T-helper 17 cell (primary cell): ENCODE measurements at places on chromosomes 7 and 10. TPM values are rescaled to one million over a fixed set of nuclear protein-coding genes. Genes with fewer than 3 reads are reported as not detected.

DNA sequence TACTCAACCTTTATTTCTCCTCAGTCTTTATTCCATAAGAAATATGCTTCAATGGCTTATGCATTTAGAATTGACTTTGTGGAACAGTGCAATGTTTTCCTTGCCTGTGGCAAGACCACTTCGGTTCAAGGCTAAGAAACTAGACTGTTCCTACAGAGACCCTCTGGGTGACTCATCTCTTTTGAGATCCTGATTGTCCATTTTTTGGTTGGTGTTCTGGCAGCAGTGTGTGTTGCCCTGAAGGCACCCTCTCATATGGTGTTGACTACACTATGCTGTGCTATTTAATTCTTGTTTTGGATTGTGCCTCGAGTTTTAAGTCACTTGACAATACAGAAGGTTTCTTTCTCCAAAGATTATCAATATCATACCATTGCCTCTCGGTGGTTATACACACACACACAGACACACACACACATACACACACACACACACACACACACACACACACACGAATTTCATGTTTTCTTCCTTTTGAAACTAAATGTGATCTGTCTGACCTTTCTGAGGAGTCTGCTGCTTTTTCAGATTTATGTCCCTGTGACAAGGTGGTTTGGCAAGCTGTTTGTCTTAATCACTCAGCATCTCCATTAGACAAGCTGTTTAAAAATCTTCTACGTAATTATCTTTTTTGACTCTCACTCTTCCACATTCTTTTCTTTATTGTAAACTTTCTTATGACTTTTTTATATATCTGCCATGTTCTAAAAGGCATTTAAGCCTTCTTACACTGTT is 187.2 kb downstream of the VTI1A start:
- no peak overlapping the region for H3K4me3 ChIP-seq
- no peaks in the 10 kb centered on the region for H3K27me3 ChIP-seq
- no peak overlapping the region for H3K27ac ChIP-seq
- H3K4me1 ChIP-seq, result peaks cover 4% of the 10 kb centered on the region
- peaks cover 5% of the 10 kb centered on the region for H3K36me3 ChIP-seq

GRCh38 chr10:115355162-115355760 is 262.1 kb downstream of the ATRNL1 start:
- DNase-seq, result no peak
- H3K4me1 ChIP-seq, result no peaks in the 10 kb centered on the region
- H3K27ac ChIP-seq, result no peak overlapping the region
- no peaks in the 10 kb centered on the region for H3K36me3 ChIP-seq
- H3K27me3 ChIP-seq, result no peaks in the 10 kb centered on the region

GRCh38 chr7:4209126-4209525 is 473.0 kb upstream of the FOXK1 start:
- H3K27me3 ChIP-seq, result no peaks in the 10 kb centered on the region
- H3K4me3 ChIP-seq, result no peak overlapping the region
- H3K4me1 ChIP-seq, result no peaks in the 10 kb centered on the region
- H3K27ac ChIP-seq, result no peak overlapping the region
- H3K36me3 ChIP-seq, result no peaks in the 10 kb centered on the region

- H3K27me3 ChIP-seq, result no peaks in the 10 kb centered on the region
- DNase-seq, result no peak
- no peak overlapping the region for H3K4me3 ChIP-seq
- H3K27ac ChIP-seq, result no peak overlapping the region
- no peaks in the 10 kb centered on the region for H3K4me1 ChIP-seq
Measured at GRCh38 chr7:11858026-11858425, 26.0 kb upstream of the THSD7A start.

DNA sequence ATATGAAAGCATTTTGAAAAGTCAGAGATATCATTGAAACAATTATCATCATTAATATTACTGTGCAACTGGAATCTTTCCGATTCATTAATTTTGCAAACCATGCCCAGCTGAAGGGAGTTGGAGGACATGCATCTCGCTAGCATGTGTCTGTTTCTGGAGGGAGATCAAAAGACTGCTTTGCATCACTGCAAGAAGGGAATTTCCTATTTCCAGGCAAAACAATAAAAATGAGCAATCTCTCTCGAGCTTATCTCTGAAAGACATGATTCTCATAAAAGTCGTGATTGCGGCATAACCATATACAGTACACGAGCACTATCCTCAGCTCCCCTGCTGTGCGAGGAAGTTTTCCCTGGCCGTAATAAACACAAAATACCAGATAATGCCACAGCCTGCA is 607.6 kb upstream of the DPP6 start:
- DNase-seq, result no peak
- no peaks in the 10 kb centered on the region for H3K4me1 ChIP-seq
- H3K4me3 ChIP-seq, result no peak overlapping the region
- no peak overlapping the region for H3K27ac ChIP-seq
- H3K36me3 ChIP-seq, result no peaks in the 10 kb centered on the region
- H3K27me3 ChIP-seq, result no peaks in the 10 kb centered on the region

- H3K27ac ChIP-seq, result no peak overlapping the region
- peaks cover 3% of the 10 kb centered on the region for H3K36me3 ChIP-seq
- H3K4me1 ChIP-seq, result no peaks in the 10 kb centered on the region
- H3K4me3 ChIP-seq, result no peak overlapping the region
Measured at GRCh38 chr10:6746782-6747181, 166.7 kb upstream of the PRKCQ start.

The CHST15 gene
- 0.26 TPM for total RNA-seq

DNA sequence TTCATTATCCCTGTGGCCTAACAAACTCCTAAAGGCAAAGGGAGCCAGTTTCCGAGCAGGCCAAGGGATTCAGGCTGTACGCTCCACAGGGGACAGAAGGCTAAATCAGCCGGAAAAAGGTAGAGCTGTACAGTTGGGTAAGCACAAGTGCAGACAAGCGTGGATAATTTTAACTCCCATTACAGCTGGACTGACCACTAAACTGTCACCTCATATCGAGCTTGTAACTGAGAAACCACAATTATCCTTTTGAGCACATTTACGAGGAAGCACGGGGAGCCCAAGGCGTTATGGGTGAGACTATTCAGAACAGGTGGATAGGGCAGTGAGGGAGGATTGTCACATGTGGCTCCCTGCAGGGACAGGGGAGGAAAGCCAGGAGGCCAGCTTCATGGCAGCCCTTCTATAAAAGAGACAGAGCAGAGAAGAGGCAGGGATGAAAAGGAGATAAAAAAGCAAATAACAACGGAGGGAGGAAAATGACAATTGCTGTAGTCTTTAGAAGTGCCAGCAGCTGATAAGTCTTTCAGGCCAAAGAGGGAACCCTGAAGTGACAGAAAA is 288.0 kb downstream of the FGFR2 start:
- no peak for DNase-seq
- no peaks in the 10 kb centered on the region for H3K27me3 ChIP-seq
- no peak overlapping the region for H3K27ac ChIP-seq
- H3K36me3 ChIP-seq, result no peaks in the 10 kb centered on the region
- H3K4me1 ChIP-seq, result no peaks in the 10 kb centered on the region
- no peak overlapping the region for H3K4me3 ChIP-seq

GRCh38 chr10:76492026-76492425 is 1060.6 kb downstream of the LRMDA start:
- H3K36me3 ChIP-seq, result no peaks in the 10 kb centered on the region
- no peak for DNase-seq
- H3K4me3 ChIP-seq, result no peak overlapping the region
- no peaks in the 10 kb centered on the region for H3K27me3 ChIP-seq
- H3K4me1 ChIP-seq, result no peaks in the 10 kb centered on the region
- no peak overlapping the region for H3K27ac ChIP-seq

- H3K4me3 ChIP-seq, result no peak overlapping the region
- H3K4me1 ChIP-seq, result no peaks in the 10 kb centered on the region
- peaks cover 3% of the 10 kb centered on the region for H3K36me3 ChIP-seq
- H3K27ac ChIP-seq, result no peak overlapping the region
- no peak for DNase-seq
Measured at GRCh38 chr7:23973264-23973663, 263.2 kb downstream of the STK31 start.

DNA sequence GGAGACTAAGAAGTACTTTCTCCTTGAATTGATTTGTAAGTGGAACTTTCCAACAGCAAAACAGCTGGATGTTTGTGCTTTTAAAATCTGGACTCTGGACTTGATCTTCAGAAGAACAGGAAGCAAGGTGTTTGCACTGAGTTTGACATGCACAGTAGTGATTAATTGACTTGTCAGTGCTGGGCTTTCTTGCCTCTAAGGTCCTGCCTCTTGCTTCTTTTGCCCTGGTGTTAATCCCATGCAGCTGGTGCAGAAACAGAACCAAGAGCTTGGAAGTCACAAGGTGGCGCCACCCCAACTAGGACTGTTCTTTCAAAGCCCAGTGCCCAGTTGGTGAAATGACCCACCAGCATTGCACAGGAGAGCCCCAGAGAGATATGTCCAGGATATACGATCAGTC is 66.8 kb upstream of the SEPHS1 start:
- H3K27ac ChIP-seq, result no peak overlapping the region
- peaks cover 41% of the 10 kb centered on the region for H3K27me3 ChIP-seq
- H3K36me3 ChIP-seq, result no peaks in the 10 kb centered on the region
- no peaks in the 10 kb centered on the region for H3K4me1 ChIP-seq
- H3K4me3 ChIP-seq, result no peak overlapping the region

- H3K27me3 ChIP-seq, result no peaks in the 10 kb centered on the region
- peak within 1 kb of the TSS; percentile 96 for H3K4me3 ChIP-seq
- H3K27ac ChIP-seq, result peak within 1 kb of the TSS; percentile 89
- no peaks in the 10 kb centered on the region for H3K36me3 ChIP-seq
- peaks cover 21% of the 10 kb centered on the region for H3K4me1 ChIP-seq
- peak; percentile 54 for DNase-seq
Measured at GRCh38 chr7:28180364-28181147, at the start of gene JAZF1. JAZF1 (minus strand) TSS chr7:28180795.

DNA sequence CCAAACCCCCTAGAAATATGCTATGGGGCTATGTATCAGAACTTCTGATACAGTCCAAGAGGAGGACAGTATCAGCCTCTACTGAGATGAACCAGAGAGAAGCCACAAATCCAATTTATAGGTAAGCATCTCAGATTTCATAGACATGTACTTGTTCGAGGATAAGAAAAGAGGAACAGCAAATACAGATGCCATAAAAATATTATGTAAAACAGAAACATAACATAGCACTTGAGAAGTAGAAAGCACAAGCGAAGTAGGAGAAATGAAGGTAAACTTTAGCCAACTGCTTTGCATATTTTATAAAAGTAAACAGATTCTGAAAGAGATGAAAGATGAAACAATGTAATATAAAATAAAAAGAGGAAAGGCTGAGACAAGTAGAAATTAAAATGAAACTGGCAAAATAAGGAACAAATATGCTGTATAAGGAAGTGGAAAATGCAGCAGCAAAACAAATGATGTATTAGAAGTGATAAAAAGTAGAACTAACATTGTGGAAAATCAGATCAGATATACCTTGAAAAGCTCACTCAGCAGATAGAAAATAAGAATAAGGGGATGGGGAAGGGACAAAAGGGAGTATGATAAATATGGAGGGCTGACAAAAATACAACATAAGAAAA is 135.1 kb downstream of the SKAP2 start:
- H3K27ac ChIP-seq, result no peak overlapping the region
- peaks cover 13% of the 10 kb centered on the region for H3K27me3 ChIP-seq

The SPDYE9 gene
- total RNA-seq, result not detected

The DGKB gene
- not detected for total RNA-seq

GRCh38 chr7:81355911-81356310 is 413.9 kb downstream of the HGF start:
- no peaks in the 10 kb centered on the region for H3K4me1 ChIP-seq
- DNase-seq, result no peak
- H3K36me3 ChIP-seq, result no peaks in the 10 kb centered on the region
- H3K27ac ChIP-seq, result no peak overlapping the region
- H3K27me3 ChIP-seq, result no peaks in the 10 kb centered on the region
